HCT116 (cell line): ENCODE measurements at places on chromosomes 7 and 10. TPM values are rescaled to one million over a fixed set of nuclear protein-coding genes. Genes with fewer than 3 reads are reported as not detected.

GRCh38 chr7:1964913-1965578 is 267.7 kb downstream of the MAD1L1 start:
- H3K27me3 ChIP-seq, result no peaks in the 10 kb centered on the region
- DNase-seq, result no peak
- no peak overlapping the region for H3K4me3 ChIP-seq
- no peak overlapping the region for H3K27ac ChIP-seq
- no peaks in the 10 kb centered on the region for H3K36me3 ChIP-seq

GRCh38 chr7:157310676-157311185 is 26.1 kb upstream of the DNAJB6 start:
- peak overlapping the region; percentile 86; the same call in 1 of the 2 replicates for H3K27ac ChIP-seq
- H3K4me3 ChIP-seq, result no peak overlapping the region
- no peaks in the 10 kb centered on the region for H3K36me3 ChIP-seq
- H3K4me1 ChIP-seq, result peaks cover 30% of the 10 kb centered on the region

The CCL26 gene
- 0.49 TPM for total RNA-seq

The PTPRE gene
- 12.3 TPM for total RNA-seq

DNA sequence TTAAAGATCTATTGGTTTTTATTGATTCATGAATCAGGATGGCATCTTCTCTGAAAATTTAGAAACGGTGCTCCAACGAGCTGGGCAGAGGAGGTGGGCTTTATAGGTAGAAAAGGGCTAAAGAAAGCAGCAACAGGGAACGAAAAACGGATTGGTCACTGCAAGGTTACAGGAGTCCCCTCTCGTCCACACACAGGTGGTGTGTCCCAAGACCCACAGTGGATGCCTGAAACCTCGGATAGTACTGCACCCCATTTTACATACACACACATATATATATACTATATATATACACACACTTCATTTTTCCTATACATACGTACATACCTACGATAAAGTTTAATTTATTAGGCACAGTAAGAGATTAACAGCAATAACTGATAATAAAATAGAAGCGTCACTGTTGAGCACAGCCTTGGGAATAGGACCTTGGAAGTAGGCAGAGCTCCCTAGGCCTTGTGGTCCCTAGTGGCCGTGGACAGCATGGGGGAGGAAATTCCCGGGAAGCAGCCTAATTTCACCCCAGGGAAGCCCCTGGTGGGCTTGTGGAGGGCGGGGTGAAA is 737 bp upstream of the NUB1 start:
- no peak for DNase-seq
- H3K27me3 ChIP-seq, result no peaks in the 10 kb centered on the region
- H3K4me3 ChIP-seq, result no peak overlapping the region
- peaks cover 4% of the 10 kb centered on the region; the same call in 1 of the 2 replicates for H3K36me3 ChIP-seq
- H3K27ac ChIP-seq, result no peak overlapping the region

GRCh38 chr7:122887198-122887597 is 938 bp upstream of the CADPS2 start:
- DNase-seq, result peak; percentile 51
- peak overlapping the region; percentile 76 for H3K4me3 ChIP-seq
- no peaks in the 10 kb centered on the region for H3K27me3 ChIP-seq
- peaks cover 5% of the 10 kb centered on the region; the same call in 1 of the 2 replicates for H3K4me1 ChIP-seq
- H3K27ac ChIP-seq, result peak overlapping the region; percentile 85; the same call in 1 of the 2 replicates
- no peaks in the 10 kb centered on the region for H3K36me3 ChIP-seq

The CALML3 gene
- total RNA-seq, result not detected

GRCh38 chr10:74880041-74880440 is 53.6 kb downstream of the KAT6B start:
- no peaks in the 10 kb centered on the region for H3K4me1 ChIP-seq
- H3K27ac ChIP-seq, result no peak overlapping the region
- H3K27me3 ChIP-seq, result no peaks in the 10 kb centered on the region
- H3K4me3 ChIP-seq, result no peak overlapping the region
- no peaks in the 10 kb centered on the region for H3K36me3 ChIP-seq

DNA sequence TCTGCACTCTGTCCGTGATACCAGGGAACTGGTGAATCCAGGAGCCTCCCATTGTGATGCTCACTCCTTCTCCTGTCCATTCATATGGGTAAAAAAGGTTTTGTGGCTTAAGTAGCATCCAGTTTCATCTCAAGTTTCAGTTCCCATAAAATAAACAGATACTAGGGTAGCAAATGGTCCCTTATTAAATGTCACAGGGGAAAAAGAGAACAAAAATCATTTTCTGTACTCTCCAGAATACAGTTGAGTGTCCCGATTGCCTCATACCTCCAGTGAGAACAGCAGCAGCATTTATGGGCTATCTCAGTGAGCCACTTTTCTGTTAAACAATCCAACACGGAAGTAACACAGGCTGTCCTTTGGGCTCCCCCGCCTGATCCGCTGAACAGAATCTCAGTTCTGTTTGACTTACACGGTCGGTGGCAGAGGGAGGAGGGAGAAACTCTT is 179.6 kb downstream of the CELF2 start:
- H3K4me3 ChIP-seq, result no peak overlapping the region
- H3K27me3 ChIP-seq, result no peaks in the 10 kb centered on the region
- H3K27ac ChIP-seq, result no peak overlapping the region
- H3K4me1 ChIP-seq, result no peaks in the 10 kb centered on the region
- no peak for DNase-seq
- no peaks in the 10 kb centered on the region for H3K36me3 ChIP-seq

The PRSS1 gene
- 14.6 TPM for total RNA-seq

DNA sequence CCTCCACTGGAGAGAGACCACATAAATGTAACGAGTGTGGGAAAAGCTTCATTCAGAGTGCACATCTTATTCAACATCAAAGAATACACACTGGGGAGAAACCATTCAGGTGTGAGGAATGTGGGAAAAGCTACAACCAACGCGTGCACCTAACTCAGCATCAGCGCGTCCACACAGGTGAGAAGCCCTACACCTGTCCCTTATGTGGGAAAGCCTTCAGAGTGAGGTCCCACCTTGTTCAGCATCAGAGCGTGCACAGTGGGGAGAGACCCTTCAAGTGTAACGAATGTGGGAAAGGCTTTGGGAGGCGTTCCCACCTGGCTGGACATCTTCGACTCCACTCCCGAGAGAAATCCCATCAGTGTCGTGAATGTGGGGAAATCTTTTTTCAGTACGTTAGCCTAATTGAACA is 20.6 kb downstream of the FAM200A start:
- no peak for DNase-seq
- H3K4me3 ChIP-seq, result no peak overlapping the region
- no peaks in the 10 kb centered on the region for H3K27me3 ChIP-seq
- no peaks in the 10 kb centered on the region for H3K4me1 ChIP-seq
- H3K36me3 ChIP-seq, result peaks cover 13% of the 10 kb centered on the region

DNA sequence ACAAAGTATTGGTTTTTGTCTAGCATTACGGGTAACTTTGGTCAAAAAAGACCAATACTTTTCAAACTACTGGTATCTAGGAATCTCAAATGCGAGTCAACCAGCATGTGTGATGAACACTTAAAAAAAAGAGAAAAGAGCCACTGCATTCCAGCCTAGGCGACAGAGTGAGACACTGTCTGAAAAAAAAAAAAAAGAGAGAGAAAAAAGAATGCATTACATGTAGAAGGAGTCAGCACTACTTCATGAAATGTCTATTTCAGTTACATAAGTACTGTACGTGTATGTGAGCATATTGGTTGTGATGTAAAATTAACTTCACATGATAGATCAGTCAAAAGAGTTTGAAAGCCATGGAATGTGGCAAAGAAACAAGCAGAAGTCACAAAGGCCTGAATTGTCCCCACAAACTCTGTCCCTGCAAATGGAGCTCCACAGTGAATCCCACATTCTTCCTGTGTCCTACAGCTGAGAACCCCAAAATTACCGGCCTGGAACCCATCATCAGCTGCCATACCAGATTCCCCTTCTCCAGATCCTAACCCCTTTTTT is 1.6 kb downstream of the DENND11 start:
- no peaks in the 10 kb centered on the region for H3K27me3 ChIP-seq
- H3K36me3 ChIP-seq, result no peaks in the 10 kb centered on the region
- H3K4me1 ChIP-seq, result peaks cover 14% of the 10 kb centered on the region; the same call in 1 of the 2 replicates
- no peak overlapping the region for H3K27ac ChIP-seq
- DNase-seq, result no peak
- H3K4me3 ChIP-seq, result no peak overlapping the region

The UPK3BL2 gene
- total RNA-seq, result 7.0 TPM

The SYT15B gene
- 0.37 TPM for total RNA-seq

The PDE6C gene
- not detected for total RNA-seq

GRCh38 chr7:47335557-47336471 is 246.1 kb downstream of the TNS3 start:
- H3K4me3 ChIP-seq, result no peak overlapping the region
- no peaks in the 10 kb centered on the region for H3K4me1 ChIP-seq
- DNase-seq, result no peak
- no peaks in the 10 kb centered on the region for H3K27me3 ChIP-seq

GRCh38 chr7:124690840-124691239 is 74.8 kb downstream of the GPR37 start:
- H3K27me3 ChIP-seq, result no peaks in the 10 kb centered on the region
- no peaks in the 10 kb centered on the region for H3K4me1 ChIP-seq
- no peaks in the 10 kb centered on the region for H3K36me3 ChIP-seq

The HOXA1 gene
- 2.8 TPM for total RNA-seq

The GRK5 gene
- total RNA-seq, result 7.3 TPM

The MUC12 gene
- 0.64 TPM for total RNA-seq

The EVX1 gene
- total RNA-seq, result 0.25 TPM

The INPP5A gene
- total RNA-seq, result 12.3 TPM

- no peak for DNase-seq
- no peak overlapping the region for H3K27ac ChIP-seq
- no peaks in the 10 kb centered on the region for H3K4me1 ChIP-seq
- H3K27me3 ChIP-seq, result no peaks in the 10 kb centered on the region
- H3K4me3 ChIP-seq, result no peak overlapping the region
These were observed 170.7 kb upstream of the PPP2R2D start for GRCh38 chr10:131729938-131730660.

- H3K4me3 ChIP-seq, result no peak overlapping the region
- H3K4me1 ChIP-seq, result no peaks in the 10 kb centered on the region
These were observed 28.5 kb downstream of the PPP2R2D start for GRCh38 chr10:131929122-131929845.

GRCh38 chr10:71836596-71836974 is 14.5 kb downstream of the PSAP start:
- H3K4me3 ChIP-seq, result no peak overlapping the region
- H3K27me3 ChIP-seq, result no peaks in the 10 kb centered on the region

The MTPN gene
- 152 TPM for total RNA-seq

DNA sequence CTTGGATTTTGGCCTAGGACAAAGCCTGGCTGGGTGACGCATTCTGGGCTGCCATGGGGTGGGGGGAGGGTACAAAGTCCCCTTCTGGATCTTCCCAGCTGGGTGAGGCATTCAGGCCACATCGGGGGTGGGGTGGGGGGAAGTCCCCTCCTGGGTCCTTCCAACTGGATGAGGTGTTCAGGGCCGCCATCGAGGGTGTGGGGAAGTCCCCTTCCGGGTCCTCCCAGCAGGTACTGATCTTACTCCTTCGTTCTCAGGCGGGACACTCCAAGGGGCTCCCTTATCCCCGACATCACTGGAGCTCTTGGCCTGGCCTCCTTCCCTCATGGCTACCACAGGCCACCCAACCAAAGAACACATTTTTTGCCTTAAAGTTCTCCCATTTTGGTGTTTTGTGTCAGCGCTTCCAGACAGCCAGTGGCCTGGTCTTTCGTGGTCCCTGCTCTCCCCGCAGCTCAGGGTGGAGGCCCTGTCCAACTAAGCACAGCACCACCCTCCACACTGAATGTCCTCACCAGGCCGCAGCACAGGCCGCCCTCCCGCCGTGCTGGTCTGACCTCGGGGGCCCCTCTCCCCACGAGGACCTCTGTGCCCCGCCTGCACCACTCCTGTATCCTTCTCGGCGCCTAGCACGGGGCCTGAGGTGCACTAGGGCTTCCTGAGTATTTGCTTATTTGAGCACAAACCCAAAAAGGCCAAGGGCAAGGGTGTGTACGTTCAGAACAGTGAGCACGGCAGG is 38.5 kb downstream of the EN2 start:
- H3K4me3 ChIP-seq, result no peak overlapping the region
- no peak for DNase-seq
- H3K4me1 ChIP-seq, result no peaks in the 10 kb centered on the region
- no peak overlapping the region for H3K27ac ChIP-seq
- peaks cover 30% of the 10 kb centered on the region for H3K27me3 ChIP-seq

GRCh38 chr10:120799849-120800248 is 51.3 kb upstream of the WDR11 start:
- DNase-seq, result no peak
- no peaks in the 10 kb centered on the region for H3K36me3 ChIP-seq
- no peaks in the 10 kb centered on the region for H3K4me1 ChIP-seq
- H3K4me3 ChIP-seq, result no peak overlapping the region
- H3K27ac ChIP-seq, result no peak overlapping the region

DNA sequence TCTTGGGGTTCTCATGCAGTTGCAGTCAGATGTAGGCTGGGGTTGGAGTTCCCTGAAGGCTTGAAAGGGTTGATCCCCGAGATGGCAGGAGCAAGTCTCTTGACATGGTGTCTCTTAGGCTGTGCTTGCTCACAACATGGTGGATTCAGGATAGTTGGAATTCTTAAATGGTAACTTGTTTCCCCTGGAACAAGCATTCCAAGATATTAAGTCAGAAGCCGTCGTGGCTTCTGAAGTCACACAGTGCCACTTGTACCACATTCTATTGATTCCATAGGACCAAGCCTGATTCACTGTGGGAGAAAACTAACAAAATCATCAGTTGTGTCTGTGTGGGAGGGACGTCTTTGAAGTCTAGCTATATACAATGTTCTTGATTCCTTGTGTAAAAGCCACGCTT is 3.5 kb upstream of the SLC35B4 start:
- DNase-seq, result no peak
- no peak overlapping the region for H3K4me3 ChIP-seq
- no peaks in the 10 kb centered on the region; the same call in 1 of the 2 replicates for H3K27me3 ChIP-seq
- H3K36me3 ChIP-seq, result no peaks in the 10 kb centered on the region

DNA sequence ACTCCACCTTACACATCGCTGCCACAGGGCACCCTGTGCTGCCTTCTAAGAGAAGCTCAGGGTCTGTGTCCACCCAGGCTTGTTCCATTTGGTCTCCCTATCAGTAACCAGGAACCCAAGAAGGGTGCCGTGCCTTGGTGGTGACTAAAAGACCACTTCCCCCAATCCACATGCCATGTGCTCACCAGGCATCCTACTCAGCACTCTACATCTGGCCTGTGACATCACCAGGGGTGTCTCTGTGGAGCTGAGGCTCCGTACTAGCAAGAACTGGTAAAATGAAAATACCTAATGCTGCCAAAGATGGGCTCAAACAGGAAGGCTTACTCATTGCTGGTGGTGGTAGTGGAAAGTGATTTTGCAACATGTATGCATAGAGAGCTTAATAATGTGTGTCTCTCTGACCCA is 19.0 kb upstream of the C10orf71 start:
- no peak overlapping the region for H3K4me3 ChIP-seq
- no peak overlapping the region for H3K27ac ChIP-seq
- no peak for DNase-seq
- no peaks in the 10 kb centered on the region for H3K36me3 ChIP-seq
- H3K27me3 ChIP-seq, result peaks cover 25% of the 10 kb centered on the region; the same call in 1 of the 2 replicates

GRCh38 chr10:132981173-132981555 is 38.8 kb upstream of the CFAP46 start:
- no peak overlapping the region for H3K4me3 ChIP-seq
- no peaks in the 10 kb centered on the region for H3K36me3 ChIP-seq
- DNase-seq, result no peak
- H3K4me1 ChIP-seq, result no peaks in the 10 kb centered on the region
- H3K27me3 ChIP-seq, result no peaks in the 10 kb centered on the region
- H3K27ac ChIP-seq, result no peak overlapping the region

The HGF gene
- total RNA-seq, result 0.15 TPM

- H3K36me3 ChIP-seq, result no peaks in the 10 kb centered on the region
- H3K4me3 ChIP-seq, result no peak overlapping the region
- H3K27ac ChIP-seq, result no peak overlapping the region
- no peaks in the 10 kb centered on the region for H3K27me3 ChIP-seq
These were observed 78.0 kb downstream of the COL13A1 start for GRCh38 chr10:69879634-69880257.

The INMT gene
- total RNA-seq, result 0.32 TPM

The PTPRN2 gene
- 2.1 TPM for total RNA-seq
